ENCODE measurements at places on chromosomes 2 and 18.

GRCh38 chr2:179344280-179344964 lies 79.8 kb upstream of the SESTD1 start:
- DNase-seq, result no peak

- no peak for DNase-seq
Observed at GRCh38 chr2:232200195-232200594, 178.4 kb upstream of the ALPP start.

- no peak for DNase-seq
Observed at GRCh38 chr2:207502577-207503198, 27.1 kb upstream of the CREB1 start.

DNA sequence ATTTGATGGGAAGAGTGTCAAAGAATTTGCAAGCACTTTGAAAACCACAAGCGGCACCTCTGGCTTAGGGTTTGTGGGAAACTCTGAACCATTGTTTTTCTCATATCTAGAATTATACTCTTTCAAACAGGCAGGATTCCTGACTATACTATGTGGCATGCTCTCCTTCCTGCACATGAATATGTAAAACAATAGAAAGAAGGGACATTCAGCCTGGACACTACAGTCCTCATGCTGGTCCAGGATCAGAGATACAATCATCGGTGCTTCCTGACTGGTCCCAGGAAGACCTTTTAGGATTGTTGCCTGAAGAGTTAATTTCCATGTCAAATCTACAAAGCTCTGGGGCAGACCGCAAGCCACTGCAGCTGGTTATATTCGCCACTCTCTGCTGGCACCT lies 55.7 kb upstream of the RASGRP3 start:
- no peak for DNase-seq

- no peak for DNase-seq
Observed at GRCh38 chr2:181462033-181462432, 4.8 kb downstream of the ITGA4 start.

GRCh38 chr2:183088061-183088460 lies 9.5 kb downstream of the DUSP19 start:
- DNase-seq, result no peak

Measured in MCF 10A (cell line).